ACHN (cell line): ENCODE measurements at places on chromosomes 2 and 18.

DNA sequence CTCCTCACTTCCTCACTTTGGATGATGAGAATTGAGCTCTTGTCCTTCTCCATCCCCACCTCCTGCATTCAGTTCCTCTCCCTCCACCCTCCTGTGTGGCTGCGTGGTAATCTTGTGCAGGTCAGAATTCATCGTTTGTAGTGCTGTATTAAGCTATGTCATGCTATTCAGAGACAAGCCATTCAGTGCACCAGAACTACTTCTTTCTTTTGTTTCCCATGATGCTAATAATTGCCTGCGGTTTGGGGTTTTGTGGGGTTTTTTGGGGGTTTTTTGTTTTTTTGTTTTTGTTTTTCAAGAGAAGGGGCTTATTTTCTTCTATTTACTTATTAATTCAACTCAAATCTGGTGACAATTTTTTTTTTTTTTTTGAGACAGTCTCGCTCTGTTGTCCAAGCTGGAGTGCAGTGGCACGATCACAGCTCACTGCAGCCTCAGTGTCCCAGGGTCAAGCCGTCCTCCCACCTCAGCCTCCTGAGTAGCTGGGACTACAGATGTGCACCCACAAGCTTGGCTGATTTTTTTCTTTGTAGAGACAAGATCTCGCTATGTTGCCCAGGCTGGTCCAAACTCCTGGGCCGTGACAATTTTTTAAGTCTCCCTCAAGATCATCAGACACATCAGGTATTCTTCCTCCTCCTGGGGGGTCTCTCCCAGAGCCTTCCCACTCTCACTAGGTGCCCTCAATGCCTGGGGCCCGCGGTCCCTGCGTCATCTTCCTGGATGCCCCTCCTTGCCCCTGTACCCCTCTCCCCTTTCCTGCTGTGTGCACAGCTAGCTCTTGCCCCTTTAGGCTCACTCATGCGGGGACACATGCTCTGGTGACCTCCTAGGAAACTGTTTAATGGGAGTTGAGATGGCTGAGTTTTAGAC is 37.8 kb downstream of the MAL start:
- no peak for DNase-seq

GRCh38 chr2:38945372-38945771 is 55.7 kb downstream of the ARHGEF33 start:
- no peak for DNase-seq

DNA sequence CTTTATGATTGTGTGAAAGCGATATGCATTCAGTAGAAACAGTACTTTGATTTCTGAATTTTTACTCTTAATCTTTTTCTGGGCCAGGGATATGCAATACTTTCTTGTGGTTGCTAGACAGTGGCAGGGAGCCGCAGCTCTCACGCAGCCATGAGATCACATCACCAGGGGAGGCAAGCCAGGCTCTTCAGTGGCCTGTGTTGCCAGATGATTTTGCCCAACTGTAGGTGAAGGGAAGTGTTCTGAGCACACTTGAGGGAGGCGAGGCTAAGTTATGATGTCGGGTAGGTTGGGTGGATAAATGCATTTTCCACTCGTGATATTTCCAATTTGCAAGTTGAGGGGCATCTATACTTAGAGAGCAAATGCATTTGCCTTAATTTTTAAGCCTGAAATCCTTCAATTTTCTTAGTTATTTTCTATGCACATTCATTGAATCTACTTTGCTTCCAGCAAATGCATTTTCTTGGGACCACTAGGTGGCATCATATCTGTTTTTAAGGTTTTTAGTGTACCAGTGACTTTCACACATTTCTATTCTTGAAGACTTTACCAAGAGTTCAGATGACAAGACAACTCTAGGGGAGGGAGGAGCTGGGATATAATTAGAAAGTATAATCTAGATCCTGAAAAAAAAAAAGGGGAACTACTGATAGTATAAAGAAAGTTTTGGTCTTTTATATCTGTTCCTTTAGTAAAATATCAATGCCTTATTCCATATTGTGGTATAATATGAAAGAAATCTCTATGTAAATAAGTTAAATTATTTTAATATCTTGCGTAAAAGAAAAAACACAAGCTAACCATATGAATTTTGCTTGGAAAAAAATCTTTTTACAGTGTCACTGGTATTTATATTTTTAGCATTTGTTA is 643.3 kb downstream of the SOCS6 start:
- DNase-seq = peak; percentile 23

DNA sequence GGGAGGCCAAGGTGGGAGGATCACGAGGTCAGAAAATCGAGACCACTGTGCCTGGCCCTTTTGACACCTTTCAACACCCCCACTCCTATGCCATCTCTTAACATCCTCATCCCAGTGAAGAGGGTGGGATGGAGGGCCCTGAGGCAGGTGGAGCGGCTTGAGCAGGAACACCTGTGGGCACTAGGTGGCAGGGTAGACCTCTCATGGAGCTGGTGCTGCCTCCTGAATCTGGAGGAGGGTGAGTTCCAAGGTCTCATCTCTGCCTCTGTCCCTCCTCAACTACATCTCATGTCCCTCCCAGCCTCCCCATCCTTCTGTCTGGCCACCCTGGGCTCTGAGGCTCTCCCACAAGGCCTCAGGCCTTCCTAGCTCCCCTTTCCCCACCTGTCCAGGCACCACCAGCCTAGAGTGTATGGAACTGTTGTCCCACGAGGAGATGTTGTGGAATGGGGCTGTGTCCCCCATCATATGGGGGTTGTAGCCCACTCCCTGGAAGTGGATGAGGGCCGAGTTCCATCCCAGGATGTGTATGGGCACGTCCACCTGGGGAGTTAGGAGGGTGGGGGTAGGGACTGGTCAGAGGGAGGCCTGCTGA is 17.0 kb upstream of the CRYBA2 start:
- peak; percentile 26 for DNase-seq

GRCh38 chr2:178829981-178830380 is 22.8 kb upstream of the TTN start:
- no peak for DNase-seq

DNA sequence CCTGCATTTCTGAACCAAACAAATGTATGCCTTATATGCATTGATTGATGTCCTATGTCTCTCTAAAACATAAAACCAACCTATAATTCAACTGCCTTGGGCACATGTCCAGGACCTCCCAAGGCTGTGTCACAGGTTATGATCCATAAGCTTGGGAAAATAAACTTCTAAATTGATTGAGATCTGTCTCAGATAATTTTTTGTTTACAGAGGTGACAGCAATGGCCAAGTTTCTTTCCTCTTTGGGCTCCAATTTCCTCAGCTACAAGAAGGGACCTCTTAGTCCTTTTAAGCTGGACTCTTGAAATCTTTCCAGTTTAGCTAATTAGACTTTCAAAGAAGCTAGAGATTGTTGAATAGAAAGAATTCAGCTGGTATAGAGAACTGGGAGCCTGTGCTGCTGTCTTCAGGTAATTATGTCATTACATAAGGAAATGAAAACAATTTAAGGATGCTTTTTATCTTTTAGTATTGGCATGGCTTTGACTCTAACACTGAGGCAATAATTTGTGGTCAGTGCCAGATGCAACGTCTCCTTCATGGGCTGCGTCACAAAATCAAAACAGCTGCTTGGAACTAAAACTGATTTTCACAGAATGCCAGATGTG is 412.1 kb upstream of the TRIB2 start:
- no peak for DNase-seq

DNA sequence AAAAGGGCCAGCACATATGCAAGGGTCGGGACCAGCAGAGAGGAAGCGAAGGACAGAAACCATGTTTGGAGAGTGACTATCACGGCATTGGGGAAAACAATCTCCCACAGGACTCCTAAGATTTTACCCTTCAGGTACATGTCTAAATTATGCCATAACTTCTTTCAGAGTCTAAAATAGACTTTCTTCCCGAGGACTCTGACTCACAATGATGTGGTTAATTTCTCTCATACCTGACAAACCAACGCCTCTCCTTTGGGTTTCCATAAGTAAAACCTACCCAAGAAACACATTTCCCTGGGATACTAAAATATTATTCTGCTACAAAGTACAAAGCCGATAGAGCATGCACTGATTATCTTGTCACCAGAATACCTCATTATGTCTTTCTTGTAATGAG is 127.8 kb upstream of the NETO1 start:
- DNase-seq = no peak

DNA sequence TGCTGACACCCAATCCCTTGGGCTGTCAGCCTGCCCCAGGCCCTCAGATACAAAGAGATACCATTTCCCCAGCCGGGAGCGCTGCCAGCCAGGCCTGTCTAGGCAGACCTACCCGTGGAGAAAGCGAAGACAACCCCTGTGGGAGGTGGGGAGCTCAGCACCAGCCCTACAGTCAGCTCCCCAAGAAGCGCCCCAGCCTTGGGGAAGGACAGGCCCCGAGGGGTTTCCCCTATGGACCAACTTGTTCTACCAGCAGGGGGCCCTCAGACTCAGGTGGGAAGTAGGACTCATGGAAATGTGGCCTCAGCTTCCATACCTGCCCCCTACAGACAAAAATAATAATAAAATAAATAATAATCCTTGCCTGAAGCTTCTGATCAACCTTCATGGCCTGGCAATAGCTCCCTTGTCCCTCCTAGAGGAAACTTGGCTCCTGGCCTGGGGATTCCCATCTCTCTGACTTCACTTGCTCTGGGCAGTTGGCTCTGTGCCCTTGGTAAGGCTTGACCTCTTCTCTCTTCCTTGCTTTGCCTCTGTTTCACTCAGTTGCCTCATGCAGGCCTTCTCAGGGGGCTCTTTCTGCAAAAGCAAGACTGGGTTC is 7.0 kb downstream of the SLC35F6 start:
- DNase-seq = peak; percentile 75

DNA sequence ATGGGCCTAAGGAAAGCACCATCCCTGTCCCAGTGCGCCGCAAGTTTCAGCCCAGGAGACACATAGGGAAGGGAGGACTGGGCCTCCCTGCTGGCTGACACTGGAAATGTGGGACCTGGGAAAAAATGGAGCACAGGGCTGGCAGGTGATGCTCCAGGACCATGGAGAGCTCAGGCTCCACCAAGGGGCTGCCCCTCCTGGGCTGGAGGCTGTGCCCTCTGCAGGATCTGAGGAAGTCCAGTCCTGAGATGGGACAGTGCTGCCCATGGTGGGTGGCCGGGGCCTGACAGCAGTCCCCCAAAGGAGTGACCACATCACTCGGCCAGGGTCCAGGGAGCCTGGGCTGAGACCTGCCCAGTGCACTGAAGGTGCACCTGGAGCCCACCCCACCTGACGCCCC is 108.6 kb upstream of the TEKT4 start:
- peak; percentile 58 for DNase-seq

DNA sequence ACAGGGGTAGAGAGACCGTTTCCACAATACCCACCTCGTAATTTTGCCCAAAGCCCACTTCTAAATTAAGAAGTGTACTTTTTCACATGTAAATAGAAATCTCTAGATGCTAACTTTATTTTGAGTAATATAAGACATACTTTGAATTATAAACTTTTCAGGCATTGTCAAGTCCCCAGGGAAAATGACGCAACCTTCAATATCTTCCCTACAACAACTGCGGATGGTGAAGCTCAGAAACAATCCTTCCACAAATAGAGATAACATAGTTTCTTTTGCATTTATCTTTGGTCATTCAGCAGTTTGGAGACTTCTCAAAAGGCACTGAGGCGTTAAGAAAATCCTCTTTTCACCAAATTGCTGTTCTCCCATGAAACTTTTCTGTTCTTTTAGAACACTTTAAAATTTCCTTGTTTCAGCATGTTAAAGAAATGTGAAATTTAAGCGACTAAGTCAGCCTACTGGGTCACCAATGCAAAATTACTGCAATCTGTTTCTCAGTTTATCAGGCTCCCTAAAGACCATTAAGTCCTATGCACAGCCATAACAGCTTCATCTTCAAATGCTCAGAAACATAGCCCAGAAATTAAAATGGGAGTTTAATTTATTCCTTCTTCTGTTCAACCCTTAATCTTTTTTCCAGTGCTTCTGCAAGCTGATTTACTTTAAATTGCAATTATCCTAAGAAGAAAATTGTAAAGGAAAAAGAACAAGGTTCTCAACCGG is 118.3 kb upstream of the DNAJC10 start:
- DNase-seq = no peak

GRCh38 chr2:36530983-36531354 is 67.0 kb downstream of the FEZ2 start:
- DNase-seq = no peak

GRCh38 chr2:224576088-224576715 is 9.0 kb downstream of the CUL3 start:
- no peak for DNase-seq

DNA sequence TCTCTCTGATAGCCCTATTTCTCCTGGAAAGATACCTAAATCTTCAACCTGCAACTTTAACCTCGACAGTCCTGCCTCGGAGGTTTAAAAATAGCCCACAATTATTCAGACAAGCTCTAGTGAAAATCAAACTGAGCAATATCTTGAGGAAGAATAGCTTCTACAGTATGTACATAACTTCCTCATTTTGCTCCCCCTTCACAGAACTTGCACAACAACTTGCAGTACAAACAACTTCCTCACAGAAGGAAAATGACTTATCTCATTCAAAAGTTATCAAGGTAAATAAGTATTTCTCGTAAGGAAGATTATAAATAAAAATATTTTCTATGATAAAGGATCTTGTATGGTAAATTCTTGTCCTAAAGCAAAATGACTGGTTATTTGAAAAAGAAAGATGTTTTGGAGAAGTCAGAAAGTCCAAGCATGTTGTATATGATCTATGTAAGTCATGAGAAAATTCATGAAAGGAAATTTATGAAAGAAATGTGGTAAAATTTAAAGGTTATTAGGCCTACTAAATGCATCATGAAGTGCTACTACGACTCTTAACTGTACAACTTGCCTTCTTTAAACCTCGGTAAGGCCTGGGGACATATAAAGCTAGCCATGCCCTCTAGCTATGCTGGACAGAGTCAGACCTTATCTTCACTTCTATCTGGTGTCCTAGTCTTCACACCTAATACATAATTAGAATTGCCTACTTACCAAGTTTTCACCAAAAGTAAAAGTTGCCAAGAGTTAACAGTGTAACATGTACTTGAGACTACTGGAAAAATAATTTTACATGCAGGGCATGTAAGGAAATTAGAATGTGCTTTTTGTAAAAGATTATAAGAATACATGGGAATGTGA is 394.5 kb downstream of the DLGAP1 start:
- DNase-seq = no peak

DNA sequence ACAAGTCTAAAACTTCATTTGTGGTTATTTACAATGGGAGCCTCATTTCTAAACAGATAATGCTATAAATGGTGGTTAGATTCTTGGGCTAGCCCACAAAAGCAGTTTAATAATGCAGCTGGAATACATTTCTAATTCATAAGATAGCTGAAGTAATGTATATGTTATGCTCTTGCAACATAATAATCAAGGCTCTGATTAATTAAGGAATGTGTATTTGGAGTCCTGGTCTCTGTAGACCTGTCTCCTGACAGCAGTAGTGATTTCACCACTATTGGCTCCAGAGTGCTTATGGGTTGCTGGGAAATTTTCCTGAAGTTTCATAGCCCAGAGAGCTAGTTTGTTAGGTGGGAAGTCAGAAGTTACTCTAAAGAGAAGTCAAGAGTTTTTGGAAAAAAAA is 21.3 kb upstream of the CDC42EP3 start:
- DNase-seq = no peak

DNA sequence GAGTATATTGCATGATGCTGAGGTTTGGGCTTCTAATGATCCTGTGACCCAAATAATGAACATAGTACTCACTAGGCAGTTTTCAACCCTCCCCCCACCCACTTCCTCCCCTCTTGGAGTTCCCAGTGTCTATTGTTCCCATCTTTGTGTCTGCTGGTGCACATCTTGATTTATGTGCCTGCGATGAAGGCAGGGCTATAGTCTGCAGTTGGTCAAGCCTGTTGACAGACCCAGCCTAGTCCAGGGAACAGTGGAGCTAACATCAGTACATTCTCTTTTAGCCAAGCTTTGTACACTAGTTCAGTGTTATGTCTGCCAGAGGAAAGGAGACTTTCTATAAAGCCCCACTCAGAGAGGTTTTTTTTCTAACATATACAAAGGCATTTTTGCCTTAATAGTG is 287.6 kb downstream of the CPS1 start:
- DNase-seq = no peak

GRCh38 chr2:159089543-159089942 is 121.1 kb downstream of the TANC1 start:
- no peak for DNase-seq
